ENCODE measurements at places on chromosomes 6 and 20. TPM values are rescaled to one million over a fixed set of nuclear protein-coding genes. Genes with fewer than 3 reads are reported as not detected.

DNA sequence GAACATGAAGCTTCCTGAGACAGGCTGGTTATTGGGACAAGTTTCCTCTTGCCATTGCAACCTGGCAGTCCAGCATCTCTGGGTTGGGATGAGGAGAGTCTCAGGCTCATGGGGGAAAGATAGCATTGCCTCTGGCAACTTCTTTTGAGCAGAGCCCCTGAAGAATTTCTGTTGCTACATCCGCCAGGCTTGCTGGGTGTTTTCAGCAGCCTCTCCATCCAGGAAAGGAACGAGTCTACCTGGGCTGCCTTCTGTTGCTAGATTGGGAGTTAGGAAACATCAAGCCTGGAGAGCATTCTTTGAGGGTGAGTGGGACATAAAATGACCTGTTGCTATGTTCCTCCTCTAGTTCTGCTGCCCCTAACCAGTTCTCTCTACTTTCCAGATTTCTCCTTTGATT, 313.5 kb downstream of the RFPL4B start:
- DNase-seq, result no peak

- no peak for DNase-seq
Measured at GRCh38 chr6:90293319-90293953, 3.2 kb downstream of the BACH2 start.

Gene MLIP
- 4.1 TPM for polyA plus RNA-seq

Gene SNAP25
- 0.32 TPM for polyA plus RNA-seq

GRCh38 chr6:57432919-57433684, 115.7 kb downstream of the PRIM2 start:
- no peak for DNase-seq

DNA sequence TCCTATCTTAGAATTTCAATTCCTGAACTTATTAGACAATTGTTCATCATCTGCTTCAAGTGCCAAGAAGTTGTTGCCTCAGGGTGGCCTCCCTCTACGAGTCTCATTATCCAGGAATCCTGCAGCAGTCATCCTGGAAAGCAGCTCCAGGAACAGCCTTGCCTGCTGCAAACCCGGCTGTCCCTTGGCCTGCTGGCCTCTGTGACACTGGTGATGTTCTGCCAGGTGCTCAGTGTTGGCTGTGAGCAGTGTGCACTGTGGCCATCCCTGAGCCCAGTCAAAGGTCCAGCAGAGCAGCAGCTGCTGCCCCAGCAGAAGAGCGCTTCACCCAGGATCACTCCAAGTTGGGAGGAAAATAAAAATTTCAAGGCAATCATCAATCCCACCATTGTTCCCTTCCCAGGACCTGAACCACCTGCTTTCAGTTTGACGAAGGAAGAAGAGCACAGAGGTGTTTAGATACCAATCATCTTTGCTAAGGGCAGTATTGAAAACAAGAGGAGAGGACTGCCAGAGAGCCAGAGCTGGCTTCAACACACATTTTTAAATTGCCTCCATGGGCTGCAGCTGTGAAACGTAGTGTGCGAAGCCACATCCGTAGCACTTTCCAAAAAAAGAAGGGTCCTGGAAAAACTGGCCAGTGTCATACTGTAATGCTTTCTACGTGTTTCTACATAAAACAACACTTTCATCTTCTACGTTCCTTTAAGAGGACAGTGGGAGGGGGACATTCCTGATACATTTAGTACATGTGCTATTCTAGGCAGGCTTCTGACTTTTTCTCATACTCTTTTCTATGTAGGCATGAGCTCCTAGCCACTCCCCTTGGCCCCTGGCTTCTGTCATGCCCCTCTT, 7.2 kb upstream of the FAM50B start:
- peak; percentile 52 for DNase-seq

DNA sequence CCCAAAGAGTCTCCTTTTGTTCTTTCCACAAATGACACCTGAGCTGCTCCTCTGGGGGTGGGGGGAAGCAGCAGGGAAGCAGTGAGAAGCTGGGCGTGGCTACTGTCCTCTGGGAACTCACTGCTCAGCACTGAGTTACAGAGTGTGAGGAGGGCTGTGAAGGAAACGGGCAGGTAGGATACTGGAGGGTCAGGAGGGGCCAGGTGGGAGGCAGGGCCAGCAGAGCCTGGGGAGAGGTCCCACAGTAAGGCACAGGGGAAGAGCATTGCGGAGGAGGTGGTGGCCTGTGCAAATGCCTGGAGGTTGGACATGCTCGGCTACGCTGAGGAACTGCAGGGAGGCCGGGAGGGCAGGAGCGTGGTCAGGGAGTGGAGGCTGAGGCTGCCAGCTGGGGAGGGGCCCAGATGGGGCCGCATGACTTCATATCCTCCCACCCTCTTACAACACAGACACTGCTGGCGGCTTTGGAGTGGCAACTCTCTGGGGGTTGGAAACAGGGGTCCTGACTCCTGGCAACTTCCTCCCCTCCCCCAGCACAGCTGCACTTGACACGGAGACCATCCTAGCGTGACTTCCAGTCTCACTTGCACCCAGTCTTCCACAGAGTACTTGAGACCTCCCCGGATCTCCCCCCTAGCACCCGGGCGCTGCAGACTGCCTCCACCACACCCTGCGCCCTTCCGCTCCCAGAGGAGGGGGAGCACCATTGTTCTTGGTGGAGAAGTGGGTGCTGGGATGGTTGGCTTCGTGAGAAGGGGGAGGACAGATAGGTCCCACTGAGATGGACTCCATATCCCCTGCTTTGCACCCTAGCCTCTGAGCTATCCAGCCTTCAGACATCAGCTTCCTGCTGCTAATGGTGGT, 34.2 kb downstream of the RBM38 start:
- no peak for DNase-seq

DNA sequence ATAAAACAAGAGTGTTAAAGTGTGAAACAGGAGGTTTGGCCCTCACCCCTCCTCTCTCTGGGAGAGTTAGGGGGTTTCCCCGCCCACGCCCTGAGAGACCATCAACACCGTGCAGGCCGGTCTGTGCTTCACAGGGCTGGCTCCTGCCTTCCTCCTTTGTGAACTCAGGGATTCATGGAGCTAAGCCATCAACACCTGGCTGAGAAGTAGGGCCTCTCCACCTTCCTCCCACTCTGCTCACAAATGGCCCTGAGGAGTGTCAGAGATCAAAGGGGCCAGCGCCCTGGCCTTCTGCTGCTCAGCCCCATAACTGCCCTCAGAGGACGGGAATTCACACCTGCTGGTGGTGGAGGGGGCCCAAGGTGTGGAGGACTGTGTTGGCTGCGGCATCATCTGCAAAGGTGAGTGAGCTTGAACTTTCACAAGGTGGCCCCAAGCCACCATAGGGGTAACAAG, 88.6 kb downstream of the PSMB1 start:
- DNase-seq, result no peak

GRCh38 chr20:8790442-8791074, 278.3 kb upstream of the PLCB4 start:
- DNase-seq, result no peak

Gene TINAG
- polyA plus RNA-seq, result not detected

All from liver (tissue), 10 donors.